Osteoblast (primary cell): ENCODE measurements at places on chromosomes 2 and 18. TPM values are rescaled to one million over a fixed set of nuclear protein-coding genes. Genes with fewer than 3 reads are reported as not detected.

LRP1B gene
- total RNA-seq, result under 0.01 TPM in 1 of 2 replicates, not detected in the other

DNA sequence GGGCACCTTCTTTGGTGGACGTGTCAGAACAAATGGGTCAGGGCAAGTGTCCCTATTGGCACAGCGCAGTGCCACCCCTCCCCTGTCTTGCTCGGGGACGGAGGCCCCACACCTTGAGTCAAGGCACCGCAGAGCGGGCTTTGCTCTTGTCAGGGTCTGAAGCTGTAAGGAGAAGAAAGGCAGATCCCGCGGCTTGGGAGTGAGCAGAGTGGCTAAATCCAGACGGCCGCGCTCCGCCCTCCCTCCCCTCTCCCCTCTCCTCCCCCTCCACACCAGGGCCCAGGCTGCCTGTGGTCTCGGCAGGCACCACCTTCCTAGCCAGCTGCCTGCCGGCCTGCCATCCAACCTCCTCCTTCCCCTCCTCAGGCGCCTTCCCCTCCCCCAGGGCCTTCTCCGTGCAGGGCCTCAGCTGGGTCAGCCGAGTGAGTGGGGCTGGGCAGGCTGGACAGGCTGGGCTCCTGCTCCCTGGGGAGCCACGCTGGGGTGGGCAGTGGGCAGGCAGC lies 25.8 kb downstream of the SPEG start:
- DNase-seq, result peak; percentile 99

DNA sequence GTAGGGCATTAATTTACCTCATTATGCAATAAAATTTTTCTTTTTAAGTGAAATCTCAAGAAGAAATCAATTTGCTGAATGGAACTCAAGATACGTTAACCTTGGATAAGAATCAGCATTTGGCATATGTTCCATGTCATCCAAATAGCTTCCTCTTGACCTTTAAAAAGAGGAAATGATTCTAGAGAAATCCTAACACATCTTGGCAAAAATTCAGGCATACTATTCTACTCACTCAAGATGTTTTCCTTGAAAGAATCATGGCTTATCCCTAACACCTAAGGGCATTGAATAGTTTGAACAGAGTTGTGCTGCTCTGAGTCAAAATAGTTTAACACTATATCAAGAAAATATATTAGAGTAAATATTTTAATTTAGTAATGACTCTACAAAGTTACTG lies 678.0 kb downstream of the EPHA4 start:
- no peak for DNase-seq

TACR1 gene
- total RNA-seq, result under 0.01 and 0.29 TPM in 2 replicates
